ENCODE measurements at places on chromosomes 12 and 14.

- DNase-seq: no peak
Measured at GRCh38 chr12:113055594-113056380, 743 bp upstream of the DTX1 start.

DNA sequence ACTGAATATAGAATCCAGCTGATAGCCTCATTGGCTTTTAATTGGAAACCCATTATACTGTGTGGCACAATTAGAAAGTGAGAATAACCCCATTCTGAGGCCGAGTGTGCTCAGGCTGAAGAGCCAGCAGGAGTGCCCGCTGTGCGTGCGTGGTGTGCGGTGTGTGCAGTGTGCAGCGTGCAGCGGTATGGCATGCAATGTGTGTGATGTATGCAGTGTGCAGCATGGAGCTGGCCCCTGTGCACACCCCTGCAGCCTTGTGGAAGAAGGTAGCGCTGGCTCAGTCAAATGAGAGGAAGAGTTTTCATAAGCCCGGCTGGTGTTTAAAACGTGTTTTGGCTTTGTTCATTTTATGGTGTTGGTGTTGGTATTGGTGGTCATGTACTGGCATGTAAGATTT lies 22.9 kb downstream of the CKB start:
- no peak for DNase-seq

DNA sequence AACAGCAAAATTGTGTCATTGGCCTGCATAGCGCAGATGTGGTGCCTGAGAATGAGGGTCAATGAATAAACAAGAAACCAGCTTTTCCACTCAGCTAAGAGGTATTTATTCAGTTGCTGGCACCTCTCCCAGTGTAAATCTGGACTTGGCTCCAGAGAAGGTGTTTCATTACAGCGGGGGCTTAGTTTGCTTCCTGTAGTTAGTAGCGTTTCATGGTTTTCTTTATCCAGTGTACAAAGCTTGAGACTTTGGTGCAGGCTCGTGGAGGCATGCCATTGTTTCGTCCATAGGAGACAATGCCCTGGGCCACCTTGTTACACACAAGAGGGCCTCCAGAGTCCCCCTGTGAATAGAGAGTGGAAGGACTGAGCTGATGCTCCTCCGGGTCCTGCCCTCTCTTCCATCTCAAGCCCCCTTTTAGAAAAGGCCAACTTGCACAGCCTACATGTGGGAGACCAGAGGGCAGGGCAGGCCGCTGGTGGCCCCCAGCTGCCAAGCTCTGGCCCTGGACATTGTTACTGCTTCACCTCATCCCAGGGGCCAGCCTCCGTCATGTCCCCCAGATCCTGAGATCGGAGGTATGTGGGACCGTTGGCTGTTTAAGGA lies 3.0 kb downstream of the GZMB start:
- DNase-seq: no peak

DNA sequence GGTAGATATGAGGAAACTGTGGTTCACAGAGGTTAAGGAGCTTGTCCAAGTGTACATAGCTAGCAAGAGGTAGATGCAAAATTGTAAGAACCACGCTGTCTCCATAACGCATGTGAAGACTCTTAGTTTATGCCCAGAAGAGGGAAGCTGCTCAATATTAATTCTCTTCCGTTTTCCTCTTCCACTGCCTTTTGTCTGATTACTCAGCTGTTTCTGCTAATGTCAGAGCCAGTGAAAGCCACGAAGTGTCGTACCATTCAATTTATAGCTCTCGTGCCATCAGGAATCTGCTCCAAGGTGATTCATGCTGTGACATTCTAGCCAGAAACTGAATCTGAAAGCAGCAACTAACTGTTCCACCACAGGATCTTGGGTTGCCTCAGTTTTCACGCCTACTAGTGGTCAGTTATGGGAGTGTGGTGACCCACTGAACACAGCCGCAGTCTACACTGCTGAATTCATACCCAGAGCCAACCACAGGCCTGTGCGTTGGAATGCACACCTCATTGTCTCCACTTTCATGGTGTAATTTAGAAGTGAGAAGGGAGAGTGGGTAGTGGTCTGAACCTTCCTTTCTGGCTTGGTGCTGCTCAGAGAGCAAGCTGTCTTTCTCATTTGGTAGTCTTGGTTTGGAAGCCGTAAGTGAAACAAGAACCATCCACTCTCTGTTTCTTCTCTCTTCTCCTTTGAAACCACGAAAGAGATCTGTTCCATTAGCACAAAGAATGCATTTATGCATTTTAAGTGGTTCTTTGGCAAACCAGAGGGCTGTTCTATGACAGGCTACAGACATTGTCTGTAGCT lies 74.2 kb upstream of the NAP1L1 start:
- DNase-seq: no peak

DNA sequence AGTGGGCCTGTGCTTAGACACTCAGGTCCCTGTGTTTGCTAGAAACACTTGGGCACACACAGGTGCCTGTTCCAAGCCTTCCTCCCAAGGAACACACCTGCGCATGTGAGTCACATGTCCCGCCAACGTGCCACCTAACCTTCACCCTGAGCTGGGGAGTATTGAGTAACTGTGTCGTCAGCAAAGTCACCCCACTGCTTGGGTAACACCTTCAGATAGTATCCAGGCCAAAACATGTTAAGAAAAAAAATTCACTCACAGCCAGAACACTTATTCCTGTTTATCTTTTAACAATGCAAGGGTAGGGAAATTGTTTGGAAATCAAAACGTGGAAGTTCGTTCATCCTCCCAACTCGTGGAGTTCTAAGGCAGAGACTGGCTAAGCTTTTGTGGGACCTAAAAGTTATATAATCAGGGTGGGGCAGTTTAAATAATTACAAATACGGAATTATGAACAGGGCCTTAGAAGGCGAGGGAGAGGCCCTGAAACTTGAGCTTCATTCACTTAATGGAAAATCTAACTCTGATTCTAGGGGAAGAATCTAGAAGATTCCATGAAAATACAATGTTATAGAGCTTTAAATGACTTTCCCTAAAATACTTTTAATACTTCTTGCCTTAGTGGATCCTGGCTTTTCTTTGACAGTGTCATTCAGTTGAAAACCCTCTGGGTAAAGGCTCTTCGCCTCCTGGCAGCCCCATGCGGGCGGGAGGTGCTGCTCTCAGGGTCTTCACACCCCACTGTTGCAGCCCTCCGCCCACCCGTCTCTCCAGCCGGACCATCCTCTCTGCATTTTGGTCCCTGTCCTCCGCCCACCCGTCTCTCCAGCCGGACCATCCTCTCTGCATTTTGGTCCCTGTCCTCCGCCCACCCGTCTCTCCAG lies 30.3 kb upstream of the ADIPOR2 start:
- DNase-seq: no peak

DNA sequence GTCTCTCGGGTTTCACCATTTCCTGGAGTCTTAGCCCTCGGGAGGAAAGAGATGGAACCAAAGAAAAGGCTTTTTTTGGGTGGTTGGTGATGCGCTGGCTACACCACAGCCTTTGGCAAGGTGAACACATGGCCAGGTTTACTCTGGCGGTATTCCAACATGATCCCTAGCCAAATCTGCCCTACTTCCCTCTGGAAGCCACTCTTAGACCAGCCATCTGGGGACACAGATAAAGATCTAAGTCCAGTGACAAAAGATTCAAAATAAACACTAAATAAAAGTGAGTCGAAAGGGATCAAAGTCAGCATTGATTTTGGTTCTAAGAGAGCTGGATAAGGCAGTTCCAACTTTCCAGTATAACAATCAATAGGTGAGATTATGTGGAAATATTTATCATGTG lies 694.5 kb downstream of the VRK1 start:
- DNase-seq: no peak

DNA sequence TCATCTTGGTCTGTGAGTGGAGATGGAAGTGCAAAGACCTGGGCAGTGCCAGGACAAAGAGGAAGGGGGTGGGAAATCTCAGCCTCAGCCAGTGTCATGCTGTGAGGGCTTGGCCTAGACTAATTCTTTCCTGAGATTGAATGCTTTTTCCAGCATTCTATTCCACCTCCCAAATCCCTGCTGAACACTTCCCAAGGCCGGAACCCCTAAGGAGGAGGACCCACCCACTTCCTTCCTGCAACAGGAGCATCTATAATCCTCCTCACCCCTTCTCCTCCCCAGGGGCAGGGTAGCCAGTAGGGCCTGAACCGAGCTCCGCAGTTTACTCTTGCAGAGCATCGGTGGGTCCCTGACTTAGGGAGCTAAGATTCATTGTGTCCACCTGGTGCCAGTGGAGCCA lies 3.2 kb downstream of the PLEKHD1 start:
- DNase-seq: no peak

DNA sequence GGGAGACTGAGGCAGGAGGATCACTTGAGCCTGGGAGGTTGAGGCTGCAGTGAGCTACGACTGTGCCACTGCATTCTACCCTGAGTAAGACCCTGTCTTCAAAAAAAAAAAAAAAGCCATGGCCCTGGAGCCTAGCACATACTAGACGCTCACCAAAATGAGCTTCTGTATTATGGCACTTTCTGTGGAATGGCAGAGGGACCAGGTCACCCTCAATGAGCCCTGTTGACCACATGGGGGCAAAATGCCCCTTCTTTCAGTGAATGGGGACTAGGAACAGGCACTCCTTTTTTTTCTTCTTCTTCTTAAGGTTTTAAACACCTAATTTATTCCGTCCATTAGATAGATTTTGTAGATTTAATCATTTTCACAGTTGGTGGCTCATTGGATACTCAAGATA lies 50.5 kb downstream of the FAM222A start:
- DNase-seq: no peak

GRCh38 chr12:53299101-53299453 lies 418 bp upstream of the MYG1 start:
- no peak for DNase-seq

- DNase-seq: no peak
Measured at GRCh38 chr12:52228366-52228765, 4.7 kb upstream of the KRT7 start.

DNA sequence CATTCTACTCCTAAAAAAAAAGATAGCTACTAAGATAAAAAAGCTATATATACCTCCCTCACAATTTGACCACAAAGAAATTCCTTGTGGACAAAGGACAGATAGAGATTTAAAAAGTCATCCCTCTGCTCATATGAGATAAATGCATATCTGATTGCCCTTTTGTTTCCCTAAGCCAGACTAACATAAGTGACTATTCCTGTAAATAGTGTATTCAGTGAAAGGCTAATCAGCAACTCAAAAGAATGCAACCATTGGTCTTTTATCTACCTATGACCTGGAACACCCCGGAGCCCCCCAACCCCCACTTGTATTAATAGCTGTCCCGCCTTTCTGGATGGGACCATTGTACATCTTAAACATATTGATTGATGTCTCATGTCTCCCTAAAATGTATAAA lies 6.3 kb upstream of the TMPO start:
- no peak for DNase-seq

DNA sequence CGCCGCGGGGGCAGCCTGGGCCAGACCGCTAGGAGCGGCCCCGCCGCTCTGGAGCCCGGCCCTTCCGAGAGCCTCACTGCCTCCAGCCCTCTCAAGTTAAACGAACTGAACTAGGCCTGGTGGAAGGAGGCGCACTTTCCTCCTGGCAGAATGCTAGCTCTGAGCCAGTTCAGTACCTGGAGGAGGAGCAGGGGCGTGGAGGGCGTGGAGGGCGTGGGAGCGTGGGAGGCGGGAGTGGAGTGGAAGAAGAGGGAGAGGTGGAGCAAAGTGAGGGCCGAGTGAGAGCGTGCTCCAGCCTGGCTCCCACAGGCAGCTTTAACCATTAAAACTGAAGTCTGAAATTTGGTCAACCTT lies 5.3 kb downstream of the LTB4R start:
- no peak for DNase-seq

- no peak for DNase-seq
Measured at GRCh38 chr12:27548301-27549199, 24.5 kb downstream of the PPFIBP1 start.

- DNase-seq: peak; percentile 89
Measured at GRCh38 chr12:50070314-50071060, 13.1 kb downstream of the ASIC1 start.

GRCh38 chr12:1583421-1584078 lies 10.8 kb downstream of the FBXL14 start:
- peak; percentile 90 for DNase-seq

GRCh38 chr12:27426743-27427487 lies 19.6 kb upstream of the SMCO2 start:
- DNase-seq: no peak

- DNase-seq: no peak
Measured at GRCh38 chr14:77219591-77219990, 38.0 kb downstream of the TMEM63C start.

DNA sequence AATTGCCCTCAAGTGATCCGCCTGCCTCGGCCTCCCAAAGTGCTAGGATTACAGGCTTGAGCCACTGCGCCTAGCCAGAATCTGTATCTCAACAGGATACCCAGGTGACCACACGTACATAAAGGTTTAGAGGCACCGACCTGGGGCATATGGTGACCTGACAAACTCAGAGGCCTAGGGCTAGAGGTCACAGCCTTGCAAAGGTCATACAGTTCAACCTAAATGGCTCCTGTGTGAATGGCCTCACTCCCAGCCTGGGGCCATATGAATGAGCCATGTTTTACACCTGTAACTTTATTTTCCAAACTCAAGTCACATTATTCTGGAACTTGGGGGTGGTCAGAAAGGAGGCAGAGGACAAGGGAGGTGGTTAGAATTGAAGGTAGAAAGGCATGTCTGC lies 10.0 kb downstream of the STXBP6 start:
- no peak for DNase-seq

DNA sequence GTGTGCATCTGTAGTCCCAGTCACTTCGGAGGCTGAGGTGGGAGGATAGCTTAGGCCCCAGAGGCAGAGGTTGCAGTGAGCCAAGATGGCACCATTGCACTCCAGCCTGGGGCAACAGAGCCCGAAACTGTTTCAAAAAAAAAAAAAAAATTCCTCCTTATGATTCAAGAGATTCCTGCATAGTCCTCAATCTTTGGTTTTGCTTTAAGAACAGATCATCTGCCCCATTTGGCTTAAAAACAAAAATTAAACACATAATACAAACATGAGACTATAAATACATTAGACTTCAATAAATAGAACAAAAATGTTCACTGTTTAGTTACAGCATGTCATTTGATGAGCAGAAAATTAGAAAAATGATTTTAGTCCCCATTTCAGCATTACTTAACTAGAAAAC lies 131.2 kb downstream of the PAWR start:
- DNase-seq: no peak

DNA sequence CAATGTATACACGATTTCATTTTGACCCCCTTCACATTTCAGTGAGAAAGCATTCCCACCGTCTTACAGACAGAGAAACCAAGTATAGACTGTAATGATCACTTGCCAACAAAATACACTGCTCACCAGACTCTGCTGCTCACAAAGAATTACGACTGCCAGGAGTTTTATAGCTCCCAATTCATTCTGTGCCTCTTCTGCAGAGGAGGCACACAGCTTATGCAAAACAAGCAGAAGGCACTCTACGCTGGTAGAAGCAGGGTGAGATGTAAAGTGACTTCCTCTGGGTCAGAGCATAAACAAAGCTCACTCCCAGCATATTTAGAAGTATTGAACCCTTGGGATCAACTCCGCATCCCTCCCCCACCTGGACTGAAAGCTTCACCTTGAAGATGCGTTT lies 14.6 kb downstream of the SPTB start:
- DNase-seq: no peak

- peak; percentile 43 for DNase-seq
Measured at GRCh38 chr12:95789126-95790032, 1.2 kb downstream of the NTN4 start.

- DNase-seq: no peak
Measured at GRCh38 chr12:33560653-33561208, 121.1 kb upstream of the SYT10 start.
